Common myeloid progenitor, CD34-positive (primary cell): ENCODE measurements at places on chromosomes 1 and 21.

DNA sequence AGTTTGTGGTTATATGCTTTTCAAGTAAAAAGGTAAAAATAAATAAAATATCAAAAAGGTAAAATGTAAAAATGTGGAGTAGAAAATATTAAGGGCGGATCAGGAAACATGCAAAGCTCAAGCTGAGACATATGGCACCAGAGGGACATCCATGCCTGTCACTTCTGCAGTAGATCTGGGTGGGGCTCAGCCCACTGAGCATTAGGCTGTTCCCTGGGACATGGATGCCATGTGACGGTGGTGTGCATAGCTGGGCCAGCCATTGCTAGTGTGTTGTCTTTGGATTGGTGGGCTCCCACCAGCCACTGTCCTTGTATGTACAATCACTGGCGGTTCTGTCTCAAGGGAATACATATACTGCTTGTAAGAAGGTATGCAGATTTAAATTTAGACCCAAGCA lies 3.0 kb downstream of the TTC13 start:
- DNase-seq = no peak

DNA sequence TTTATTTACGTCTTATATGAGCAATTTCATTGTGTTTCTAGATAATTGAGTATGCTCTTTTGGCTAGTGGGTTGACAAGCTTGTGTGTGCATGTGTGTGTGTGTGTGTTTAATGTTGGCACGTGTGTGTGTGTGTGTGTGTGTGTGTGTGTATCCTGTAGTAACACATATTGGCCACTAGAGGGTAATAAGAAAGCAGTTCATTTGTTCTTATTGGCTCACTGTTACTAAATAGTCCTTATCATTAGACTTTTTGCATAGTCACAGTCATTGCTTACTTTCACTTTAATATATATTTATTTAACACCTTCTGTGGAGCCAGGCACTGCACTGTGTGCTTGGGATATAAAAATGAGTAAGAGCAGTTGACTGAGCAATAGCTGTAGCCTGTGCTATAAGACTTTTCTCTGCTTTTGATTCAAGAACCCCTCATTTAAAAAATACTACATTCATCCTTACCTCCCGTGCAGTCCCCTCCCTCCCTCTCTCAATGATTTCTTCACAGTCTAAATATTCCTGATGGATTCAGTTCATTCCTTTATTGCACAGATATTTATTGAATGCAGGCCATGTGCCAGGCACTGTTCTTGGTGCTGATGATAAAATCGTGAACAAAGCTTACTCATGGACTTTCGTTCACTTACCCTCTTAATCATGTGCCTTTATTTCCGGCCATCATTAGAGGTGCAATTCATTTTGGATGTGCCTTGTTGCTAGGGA lies 96.7 kb downstream of the DYRK1A start:
- DNase-seq = peak; percentile 79

DNA sequence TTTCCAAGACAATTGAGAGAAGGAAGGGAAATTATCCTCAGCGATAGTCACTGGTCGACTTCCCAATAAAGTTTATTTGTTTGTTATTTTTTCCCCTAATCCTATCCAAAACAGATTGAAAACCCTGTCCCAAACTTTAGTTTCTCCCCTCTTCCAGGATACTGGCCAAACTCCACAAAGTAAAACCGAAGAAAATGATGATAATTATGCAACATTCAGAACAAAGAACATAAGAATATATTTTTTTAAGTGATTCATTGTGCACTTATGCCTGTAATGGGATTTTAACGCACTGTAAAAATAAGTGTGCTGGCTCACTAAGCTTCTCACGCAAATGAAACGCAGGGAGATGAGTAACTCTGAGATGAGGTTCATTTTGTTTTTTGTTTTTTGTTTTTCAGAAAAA lies 6.0 kb downstream of the GLIS1 start:
- no peak for DNase-seq

DNA sequence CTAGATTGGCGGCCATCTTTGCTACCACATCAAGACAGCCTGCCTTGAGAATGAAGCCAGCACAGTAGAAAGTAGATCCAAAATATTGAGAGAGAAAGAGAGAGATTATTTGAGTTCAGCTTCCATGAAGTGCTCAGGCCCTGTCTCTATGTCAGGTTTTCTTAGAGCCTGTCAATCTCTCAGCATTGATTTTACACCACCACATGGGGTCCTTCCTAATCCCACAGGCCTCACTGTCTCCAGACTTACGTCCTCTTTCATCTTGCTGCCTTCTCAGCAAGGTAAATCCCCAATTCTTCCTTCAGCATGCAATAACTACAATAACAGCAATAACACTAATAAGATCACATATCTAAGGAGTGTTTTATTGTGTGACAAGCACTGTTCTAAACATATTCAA lies 21.0 kb downstream of the DYNLT5 start:
- no peak for DNase-seq

GRCh38 chr21:26389971-26390641 lies 183.0 kb downstream of the CYYR1 start:
- peak; percentile 89 for DNase-seq

- DNase-seq = no peak
Measured at GRCh38 chr1:213124590-213124989, 73.5 kb downstream of the RPS6KC1 start.

DNA sequence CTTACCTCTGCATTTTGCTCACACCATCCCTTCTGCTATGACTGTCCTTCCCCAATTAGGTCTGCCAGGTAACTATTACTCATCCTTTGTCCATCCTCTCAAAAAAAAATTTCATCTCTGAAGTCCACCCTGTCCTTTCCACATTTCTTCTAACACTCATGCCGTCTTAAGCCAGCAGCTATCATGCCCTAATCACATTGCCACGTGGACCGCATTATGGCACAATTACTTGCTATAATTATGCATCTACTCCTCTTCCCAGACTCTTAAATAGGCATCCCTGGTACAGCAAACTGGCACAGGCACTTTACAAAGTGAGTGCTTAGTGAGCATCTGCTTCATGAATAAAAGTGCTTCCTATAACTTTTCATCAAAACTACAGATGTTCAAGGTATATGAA lies 295.4 kb upstream of the ESRRG start:
- DNase-seq = no peak

GRCh38 chr1:33332881-33333280 lies 12.0 kb upstream of the A3GALT2 start:
- DNase-seq = no peak

DNA sequence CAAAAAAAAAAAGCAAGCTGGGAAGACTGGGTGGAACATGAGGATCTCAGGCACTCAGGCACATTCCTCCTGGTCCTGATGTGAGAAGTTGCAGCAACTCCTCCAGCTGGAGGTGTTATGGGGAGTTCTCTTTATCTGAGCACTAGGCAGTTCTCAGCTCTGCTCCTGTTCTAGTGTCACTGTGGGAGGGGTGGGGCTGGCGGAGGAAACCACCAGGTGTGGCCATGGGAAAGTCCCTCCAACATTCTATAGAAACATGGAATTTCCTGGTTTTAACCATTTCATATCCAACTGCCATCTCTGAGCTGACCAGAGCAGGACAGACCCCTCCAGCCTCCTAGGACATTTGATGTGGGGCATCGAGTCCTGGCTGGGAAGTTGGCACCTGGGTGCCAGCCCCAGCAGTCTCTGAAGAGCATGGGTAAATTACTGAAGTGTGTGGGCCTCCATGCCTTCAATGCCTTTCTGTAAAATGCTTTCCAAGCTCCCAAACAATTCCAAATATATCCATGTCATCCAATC lies 804 bp upstream of the IKBKE start:
- DNase-seq = no peak

DNA sequence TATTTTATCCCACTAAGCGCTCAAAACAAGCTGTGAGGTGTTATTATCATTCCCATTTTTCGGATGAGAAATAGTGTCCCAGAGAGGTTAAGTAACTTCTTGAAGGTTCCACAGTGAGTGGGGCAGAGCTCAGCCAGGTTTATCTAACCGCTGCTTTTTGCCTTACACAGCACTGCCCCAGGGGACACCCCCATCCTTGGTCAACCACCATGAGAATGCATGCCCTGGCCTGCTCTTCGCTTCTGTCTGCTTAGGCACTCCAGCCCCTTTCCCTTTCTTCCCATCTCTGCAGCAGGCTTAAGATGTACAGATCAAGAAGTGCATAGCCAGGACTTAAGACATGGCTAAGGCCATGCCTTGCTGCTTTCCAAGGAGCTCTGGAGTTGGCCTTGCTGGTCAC lies 159.0 kb upstream of the CD34 start:
- DNase-seq = no peak

DNA sequence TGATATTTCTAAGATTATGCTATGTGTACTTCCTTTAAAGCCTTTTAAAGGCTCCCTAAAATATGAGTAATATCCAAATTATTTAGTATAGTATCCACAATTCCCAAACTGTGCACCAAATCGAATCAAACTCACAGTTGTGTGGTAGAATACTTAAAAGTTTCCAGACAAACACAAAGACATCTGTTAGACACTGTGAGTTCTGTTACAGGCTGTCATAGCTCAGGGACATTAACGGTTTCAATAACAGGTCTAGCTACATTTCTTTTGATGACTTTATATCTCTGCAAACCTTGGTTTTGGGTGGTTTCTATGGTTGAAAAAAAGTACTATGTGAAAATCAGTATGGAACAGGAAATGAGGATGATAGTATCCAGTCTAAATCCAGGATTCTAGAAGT lies 36.9 kb upstream of the NEK7 start:
- no peak for DNase-seq

GRCh38 chr1:56092684-56093570 lies 486.4 kb downstream of the PLPP3 start:
- DNase-seq = no peak

- no peak for DNase-seq
Measured at GRCh38 chr1:19949016-19949415, 25.6 kb upstream of the PLA2G2E start.

GRCh38 chr1:172991674-172992400 lies 58.9 kb downstream of the TNFSF18 start:
- DNase-seq = no peak

GRCh38 chr1:200982071-200982945 lies 41.2 kb downstream of the KIF21B start:
- no peak for DNase-seq

- DNase-seq = no peak
Measured at GRCh38 chr1:53572065-53572814, 113.0 kb downstream of the DMRTB1 start.

GRCh38 chr1:46639547-46639946 lies 22.9 kb upstream of the MOB3C start:
- no peak for DNase-seq

DNA sequence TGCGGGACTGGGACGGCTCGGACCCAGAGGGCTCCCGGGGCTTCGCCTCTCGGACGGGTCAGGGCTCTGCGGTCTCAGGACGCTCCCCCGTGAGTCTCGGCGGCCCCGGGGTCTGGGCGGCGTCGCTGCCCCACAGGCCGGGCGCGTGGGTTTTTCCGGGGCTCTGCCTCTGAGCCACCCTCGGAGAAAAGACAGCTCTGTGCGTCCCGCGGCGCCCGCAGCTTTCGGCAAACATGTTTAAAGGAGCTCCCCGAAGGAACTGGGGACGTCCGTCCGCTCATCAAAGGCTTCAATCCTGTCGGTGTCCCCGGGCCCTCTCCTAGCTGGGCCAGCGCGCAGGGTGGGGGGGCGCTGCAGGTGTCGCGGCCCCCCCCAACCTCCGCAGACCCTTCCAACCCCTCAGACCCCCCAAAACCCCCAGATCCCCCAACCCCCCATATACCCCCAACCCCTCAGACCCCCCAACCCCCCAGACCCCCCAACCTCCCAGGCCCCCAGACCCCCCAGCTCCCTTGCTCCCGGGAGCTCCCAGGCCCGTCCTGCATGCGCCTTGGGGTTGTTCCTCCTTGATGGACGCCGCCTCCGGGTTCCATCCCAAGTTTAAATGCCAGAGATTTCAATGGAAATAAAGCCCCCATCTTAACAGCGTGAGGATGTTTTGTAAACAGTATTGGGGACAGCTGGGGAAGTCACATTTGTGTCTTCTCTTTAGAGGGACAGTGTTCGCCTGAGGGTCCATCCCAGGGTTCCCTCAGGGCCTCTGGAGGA lies 996 bp upstream of the C1orf159 start:
- DNase-seq = no peak

GRCh38 chr1:237736372-237737029 lies 154.2 kb downstream of the ZP4 start:
- no peak for DNase-seq

DNA sequence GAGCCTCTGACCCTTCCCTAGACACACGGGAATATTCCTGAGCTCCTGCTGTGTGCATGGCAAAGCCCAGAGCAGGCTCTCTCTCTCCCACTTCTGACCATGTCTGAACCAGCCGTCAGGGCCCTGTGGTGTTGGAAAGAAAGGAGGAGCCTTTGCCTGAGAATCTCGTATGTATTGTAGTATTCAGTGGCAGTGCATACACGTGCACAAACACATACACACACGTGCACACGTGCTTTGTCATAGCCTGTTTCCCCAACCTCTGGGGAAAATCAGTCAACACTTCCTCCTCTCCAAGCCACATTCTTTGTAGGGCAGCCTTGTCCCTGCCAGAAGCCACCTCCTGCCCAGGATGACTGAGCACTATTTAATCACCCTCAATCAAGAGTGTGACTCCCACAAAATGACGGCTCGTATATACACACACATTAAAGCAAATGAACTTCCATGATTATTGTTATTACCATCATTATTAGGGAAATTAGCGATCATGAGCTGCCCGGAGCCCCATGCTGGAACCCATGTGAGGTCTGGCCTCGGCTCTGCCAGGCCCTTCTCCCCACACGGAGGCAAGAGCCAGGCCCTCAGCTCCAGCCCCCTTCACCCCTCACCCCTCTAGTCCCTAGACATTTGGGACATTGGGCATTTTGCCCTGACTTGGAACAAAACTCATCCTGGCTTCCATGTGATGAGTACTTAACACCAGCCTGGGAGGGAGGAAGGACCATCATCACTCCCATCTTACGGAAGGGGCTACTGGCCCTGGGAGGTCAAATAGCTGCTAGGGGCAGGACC lies 331.9 kb downstream of the NPHP4 start:
- DNase-seq = peak; percentile 89

GRCh38 chr1:116147114-116147510 lies 35.9 kb downstream of the MAB21L3 start:
- DNase-seq = no peak

DNA sequence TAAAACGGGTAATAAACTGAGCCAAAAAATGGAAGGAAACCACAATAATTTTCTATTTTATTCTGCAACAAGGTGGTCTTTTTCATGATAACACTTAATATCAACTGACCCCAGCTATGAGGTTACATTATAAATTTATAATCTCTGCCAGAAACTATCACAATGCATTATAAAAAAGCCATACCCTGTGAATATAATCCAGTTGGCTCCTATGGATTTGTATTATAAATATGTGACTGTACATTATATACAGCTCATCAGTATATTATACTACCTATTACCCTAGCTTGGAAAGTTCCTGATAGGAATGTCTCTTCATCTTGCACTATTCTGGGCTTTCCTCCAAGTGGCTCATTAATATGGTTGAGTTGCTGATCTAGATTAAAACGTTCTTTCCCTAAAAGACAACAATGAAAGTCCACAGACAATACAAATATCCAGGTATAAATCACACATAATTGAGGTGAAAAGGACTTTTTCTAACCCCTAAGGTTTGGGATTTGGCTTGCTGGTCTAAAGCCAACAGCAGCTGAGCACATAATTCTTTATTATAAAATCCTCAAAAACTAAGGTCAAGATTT lies 487.7 kb downstream of the TTLL7 start:
- DNase-seq = no peak

- peak; percentile 78 for DNase-seq
Measured at GRCh38 chr1:229410692-229411433, 23.0 kb downstream of the ACTA1 start.
